ENCODE measurements at places on chromosomes 7 and 10.

GRCh38 chr7:106756884-106757283 is 95.9 kb upstream of the CCDC71L start:
- DNase-seq: no peak

- DNase-seq: no peak
These were observed 71.4 kb upstream of the PRSS58 start for GRCh38 chr7:142329062-142329790.

DNA sequence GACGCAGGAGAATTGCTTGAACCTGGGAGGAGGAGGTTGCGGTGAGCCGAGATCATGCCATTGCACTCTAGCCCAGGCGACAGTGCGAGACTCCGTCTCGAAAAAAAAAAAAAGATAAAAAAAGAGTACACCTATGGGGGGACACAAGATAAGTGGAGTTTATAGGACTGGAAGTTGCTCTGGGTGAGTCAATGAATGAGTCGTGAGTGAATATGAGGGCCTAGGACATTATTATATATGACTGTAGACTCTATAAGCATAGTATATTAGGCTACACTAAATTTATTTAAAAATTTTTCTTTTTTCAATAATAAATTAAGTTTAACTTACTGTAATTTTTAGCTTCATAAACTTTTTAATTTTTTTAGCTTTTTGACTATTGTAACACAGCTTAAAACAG is 19.4 kb upstream of the SGCE start:
- DNase-seq: no peak

DNA sequence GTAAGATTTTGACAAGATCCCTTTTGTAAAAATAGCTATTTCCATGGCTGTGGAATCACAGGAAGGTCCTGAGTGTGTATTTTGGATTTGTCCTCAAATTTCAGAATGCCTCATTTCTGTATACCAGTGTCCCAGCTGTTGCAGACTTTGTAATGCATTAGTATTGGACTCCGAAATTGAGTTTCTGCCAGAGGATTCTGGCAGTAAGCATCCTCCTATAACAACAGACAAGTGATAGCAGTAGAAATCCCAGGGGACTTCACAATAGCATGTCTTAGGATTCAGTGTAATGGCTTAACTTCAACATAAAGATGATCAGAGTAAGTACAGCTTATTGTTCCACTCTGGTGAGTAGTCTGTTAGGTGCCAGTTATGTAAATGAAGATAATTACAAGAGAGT is 104.6 kb downstream of the FOXP2 start:
- DNase-seq: no peak

DNA sequence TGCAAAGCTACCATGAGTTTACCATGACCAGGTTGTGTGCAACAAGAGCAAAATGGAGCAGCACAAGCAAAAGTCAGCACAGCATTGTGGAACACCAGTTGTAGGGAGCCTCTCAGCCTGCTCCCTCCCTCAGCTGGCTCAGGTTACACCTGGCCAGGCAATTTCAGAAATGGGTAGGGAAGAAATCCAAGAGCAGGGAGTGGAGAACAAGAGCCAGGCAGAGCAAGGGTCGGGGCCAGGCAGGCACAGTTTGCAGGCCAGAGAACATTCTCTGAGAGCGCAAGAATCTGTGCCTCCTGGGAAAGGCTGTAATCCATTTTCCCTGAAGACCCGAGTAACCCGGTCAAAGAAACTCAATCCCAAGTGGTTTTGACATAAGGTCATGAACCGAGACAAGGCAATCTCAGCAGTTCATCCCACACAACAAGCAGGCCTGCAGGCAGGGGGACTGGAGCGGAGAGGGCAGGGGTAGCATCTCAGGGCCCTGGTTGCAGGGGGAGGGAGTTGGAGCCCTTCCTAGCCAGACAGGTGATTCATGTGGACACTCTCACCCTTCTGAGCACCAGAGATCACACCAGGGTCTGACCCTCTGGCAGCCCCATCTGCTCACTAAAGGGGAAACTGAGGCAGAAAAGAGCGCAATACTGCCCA is 258.4 kb downstream of the PLXNA4 start:
- DNase-seq: no peak

DNA sequence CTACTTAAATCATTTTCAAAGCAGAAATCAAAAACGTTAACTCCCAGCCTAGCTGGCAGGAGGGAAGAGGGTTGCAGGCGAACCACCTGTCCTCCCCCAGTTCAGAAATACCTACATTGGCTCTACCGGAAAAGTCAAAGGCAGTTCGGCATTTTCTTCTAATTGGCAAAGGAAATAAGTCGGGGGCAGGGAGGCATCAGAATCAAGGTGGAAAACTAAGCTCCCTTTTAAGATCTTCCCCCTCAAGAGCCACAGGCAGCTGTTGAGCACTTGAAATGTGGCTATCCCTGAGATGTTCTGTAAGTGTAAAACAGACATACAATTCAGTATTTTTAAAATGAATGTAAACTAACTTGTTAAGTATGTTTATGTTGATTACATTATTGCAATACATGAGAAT is 957 bp upstream of the ELMO1 start:
- no peak for DNase-seq

- DNase-seq: no peak
These were observed 483.9 kb downstream of the SH2D4B start for GRCh38 chr10:81021428-81022129.

DNA sequence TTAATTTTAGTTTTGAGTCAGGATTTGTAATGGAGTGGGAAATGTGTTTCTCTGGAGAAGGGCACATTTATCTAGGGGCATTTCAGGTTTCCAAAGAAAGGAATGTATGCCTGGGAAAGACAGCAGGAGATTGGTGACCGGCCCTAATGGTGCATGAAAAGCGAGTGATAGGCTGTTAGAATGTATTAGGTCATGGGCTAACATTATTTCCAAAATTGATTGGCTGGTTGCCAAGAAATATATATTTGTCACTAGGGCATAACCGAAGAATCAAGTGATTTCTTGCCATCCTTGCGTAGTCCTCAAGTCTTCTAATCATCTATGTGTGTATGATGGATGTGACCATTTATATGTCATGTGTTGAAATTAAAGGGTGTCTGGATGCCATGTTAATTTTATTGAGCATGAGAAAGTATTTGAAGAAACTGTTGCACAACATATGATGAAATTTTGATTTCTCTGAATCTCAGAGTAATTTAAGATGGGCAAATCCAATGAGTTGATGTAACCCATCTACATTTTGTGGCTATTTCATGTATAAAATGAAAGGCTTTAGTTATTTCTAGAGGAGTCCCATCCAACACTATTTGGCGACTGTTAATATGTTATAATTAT is 248.4 kb downstream of the BMPER start:
- DNase-seq: no peak
